Stimulated activated CD8-positive, alpha-beta memory T cell treated with anti-CD3 and anti-CD28 coated beads, Interleukin-4, amount 100 ng/mL, for 48 hours (primary cell): ENCODE measurements at places on chromosomes 3 and 15.

- DNase-seq = no peak
Measured at GRCh38 chr15:52103217-52104207, 9.1 kb downstream of the BCL2L10 start.

- no peak for DNase-seq
Measured at GRCh38 chr3:21517184-21517583, 233.8 kb downstream of the ZNF385D start.

DNA sequence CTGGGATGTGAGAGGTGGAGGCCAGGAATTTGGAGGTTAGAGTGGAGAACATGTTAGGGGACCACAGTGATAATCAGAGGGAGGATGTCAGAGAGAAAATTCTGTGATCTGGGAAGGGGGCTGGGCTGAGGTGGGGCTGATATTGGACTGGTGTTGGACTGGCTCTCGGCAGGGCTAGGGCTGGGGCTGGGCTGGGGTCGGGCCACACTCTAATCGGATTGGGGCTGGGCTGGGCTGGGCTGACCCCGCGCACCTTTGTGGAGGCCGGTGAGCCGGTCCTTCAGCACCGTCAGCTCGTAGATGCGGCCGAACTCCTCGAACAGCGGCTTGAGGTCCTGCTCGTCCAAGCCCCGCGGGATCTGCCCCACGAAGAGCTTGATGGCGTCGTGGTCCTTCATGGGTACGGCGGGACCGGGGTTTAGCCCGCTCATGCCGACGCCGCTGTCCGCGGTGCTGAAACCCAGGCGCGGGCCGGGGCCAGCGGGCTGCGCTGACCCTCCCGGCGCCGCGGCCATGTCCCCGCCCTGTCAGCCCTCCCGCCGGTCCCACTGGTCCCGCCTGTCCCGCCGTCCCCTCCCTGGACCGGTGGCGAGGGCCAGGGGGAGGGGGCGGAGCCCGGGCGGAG lies 485 bp downstream of the CELF6 start:
- DNase-seq = peak; percentile 67

- no peak for DNase-seq
Measured at GRCh38 chr15:52338058-52338457, 42.5 kb upstream of the MYO5C start.

- peak; percentile 81 for DNase-seq
Measured at GRCh38 chr15:66946578-66947164, 118.7 kb upstream of the SMAD3 start.

GRCh38 chr3:177194299-177194698 lies 3.0 kb downstream of the TBL1XR1 start:
- DNase-seq = no peak

DNA sequence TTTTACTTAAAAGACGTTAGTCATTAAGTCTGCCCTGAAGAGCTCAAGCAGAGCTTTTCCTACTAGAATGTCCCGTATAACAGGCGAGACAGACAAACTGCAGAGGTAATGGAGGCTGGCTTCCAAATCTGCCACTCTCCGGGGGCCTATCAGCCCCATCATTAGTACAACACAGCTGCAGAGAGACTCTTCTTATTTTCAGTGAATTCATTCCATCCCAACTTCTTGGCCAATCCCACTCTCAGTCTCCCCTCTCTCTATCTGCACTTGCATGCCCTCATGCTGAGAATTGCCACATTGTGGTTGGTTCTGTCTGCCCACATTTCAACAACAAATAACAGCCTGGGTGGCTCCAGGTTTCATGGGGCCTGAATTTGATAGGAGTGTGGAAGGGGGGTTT lies 412.7 kb downstream of the ERC2 start:
- DNase-seq = no peak

DNA sequence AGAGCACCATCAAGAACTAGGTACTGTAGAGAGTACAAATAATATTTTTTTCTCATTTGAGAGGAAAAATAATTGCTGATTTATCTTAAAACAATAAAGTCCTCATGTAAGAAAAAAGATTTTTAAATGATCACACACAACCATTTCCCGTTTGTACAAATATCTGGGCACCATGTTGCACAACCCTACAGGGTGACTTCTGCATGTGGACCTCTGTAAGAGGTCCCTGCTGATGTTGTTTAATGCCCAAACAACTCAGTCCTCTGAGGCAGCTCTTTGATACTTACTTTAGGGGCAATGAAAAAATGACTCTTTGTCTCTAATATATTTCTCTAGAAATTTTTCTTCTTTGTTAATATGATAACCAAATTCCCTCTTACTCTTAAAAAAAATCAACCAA lies 168.1 kb upstream of the SATB1 start:
- DNase-seq = no peak

GRCh38 chr3:28012830-28013229 lies 228.6 kb upstream of the CMC1 start:
- DNase-seq = no peak

- no peak for DNase-seq
Measured at GRCh38 chr15:89448825-89449224, 47.6 kb downstream of the RHCG start.

GRCh38 chr15:95690631-95691340 lies 639.7 kb upstream of the NR2F2 start:
- no peak for DNase-seq

- DNase-seq = no peak
Measured at GRCh38 chr15:91572110-91572509, 281.4 kb upstream of the SLCO3A1 start.

DNA sequence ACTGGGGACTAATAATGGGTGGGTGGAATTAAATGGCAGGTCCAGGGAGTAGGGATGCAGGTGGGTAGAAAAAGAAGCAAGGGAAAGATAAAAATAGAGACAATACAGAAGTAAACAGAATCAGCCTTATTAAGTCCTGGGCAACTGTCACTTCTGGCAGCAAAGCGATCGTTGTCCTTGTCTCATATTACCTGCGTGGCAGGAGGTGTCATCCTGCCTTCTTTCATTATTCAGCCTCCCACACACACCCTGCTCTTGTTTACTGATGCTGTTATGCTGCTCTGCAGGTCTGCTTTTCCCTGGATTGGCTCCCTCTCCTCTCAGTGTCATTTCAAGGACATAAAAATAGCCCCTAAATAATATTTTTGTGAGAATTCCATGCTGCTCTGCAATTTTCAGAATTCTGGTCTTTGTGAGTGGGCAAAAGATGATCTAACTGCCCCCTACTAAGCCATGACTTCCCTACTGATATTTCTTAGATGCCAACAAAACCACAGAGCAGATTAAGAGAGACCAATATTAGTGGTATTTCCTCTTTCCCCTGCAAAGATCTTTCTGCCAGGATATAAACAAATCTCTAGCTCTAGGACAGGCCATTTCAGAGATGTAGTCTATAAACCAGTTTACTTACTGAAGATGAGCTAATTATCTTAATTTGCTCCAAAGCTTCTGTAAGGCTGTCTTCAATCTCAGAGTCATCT lies 8.5 kb downstream of the VEPH1 start:
- DNase-seq = no peak

DNA sequence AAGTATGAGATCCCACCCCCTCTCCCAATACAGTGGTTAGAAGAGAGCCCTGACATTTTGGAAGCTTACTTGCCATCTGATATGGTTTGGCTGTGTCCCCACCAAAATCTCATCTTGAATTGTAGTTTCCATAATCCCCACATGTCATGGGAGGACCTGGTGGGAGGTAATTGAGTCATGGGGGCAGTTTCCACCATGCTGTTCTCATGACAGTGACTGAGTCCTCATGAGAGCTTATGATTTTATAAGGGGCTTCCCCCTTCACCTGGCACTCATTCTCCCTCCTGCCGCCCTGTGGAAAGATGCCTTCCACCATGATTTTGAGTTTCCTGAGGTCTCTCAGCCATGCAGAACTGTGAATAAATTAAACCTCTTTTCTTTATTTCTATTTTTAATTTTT lies 28.8 kb upstream of the HES1 start:
- DNase-seq = peak; percentile 36

GRCh38 chr15:75346796-75347221 lies at the start of gene NEIL1:
TSS of gene NEIL1 (plus strand) at chr15:75347039. CDS start at chr15:75348906, 1,867 bp downstream.
- no peak for DNase-seq

- no peak for DNase-seq
Measured at GRCh38 chr3:129356756-129357425, 71.5 kb downstream of the EFCAB12 start.

DNA sequence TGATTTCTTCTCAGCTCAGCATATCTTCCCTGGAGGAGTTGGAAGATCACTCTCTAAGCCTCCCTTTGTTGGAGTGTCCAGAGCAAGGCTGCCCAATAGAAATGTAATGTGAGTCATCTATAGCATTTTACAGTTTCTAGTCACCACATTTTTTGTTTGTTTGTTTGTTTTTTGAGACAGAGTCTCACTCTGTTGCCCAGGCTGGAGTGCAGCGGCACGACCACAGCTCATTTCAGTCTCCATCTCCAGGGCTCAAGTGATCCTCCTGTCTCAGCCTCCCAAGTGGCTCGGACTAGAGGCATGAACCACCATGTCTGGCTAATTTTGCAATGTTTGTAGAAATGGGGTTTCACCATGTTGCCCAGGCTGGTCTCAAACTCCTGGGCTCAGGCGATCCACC lies 21.3 kb downstream of the KLHL6 start:
- DNase-seq = no peak

GRCh38 chr3:41065340-41065739 lies 134.0 kb upstream of the CTNNB1 start:
- DNase-seq = no peak

GRCh38 chr3:174959556-174960065 lies 100.5 kb downstream of the NAALADL2 start:
- DNase-seq = no peak
